ENCODE measurements at places on chromosomes 6 and 20.

- DNase-seq = no peak
- no peak overlapping the region for H3K4me3 ChIP-seq
- peaks cover 29% of the 10 kb centered on the region for H3K4me1 ChIP-seq
- H3K27me3 ChIP-seq = no peaks in the 10 kb centered on the region
- peaks cover 35% of the 10 kb centered on the region for H3K36me3 ChIP-seq
Measured at GRCh38 chr20:32370897-32371296, 12.8 kb downstream of the ASXL1 start.

GRCh38 chr6:20409427-20409971 lies 7.8 kb downstream of the E2F3 start:
- peak overlapping the region; percentile 79 for H3K4me3 ChIP-seq
- H3K27me3 ChIP-seq = no peaks in the 10 kb centered on the region
- peaks cover 49% of the 10 kb centered on the region for H3K36me3 ChIP-seq
- peaks cover 71% of the 10 kb centered on the region for H3K4me1 ChIP-seq

DNA sequence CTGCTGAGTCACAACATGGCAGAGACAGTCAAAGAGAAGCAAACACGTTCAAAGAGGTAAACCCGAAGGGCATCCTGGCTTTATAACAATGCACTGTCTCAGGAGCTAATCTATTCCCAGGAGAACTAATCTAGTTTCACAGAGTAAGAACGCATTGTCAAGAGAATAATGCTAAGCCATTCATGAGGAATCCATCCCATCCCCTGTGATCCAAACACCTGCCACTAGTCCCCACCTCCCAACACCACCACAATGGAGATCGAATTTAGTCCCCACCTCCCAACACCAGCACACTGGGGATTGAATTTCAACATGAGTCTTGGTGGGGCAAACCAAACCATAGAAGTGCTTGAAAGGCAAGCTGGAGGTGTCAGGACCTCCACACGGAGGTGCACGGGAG lies 231.5 kb upstream of the ID4 start:
- no peaks in the 10 kb centered on the region for H3K36me3 ChIP-seq
- no peak for DNase-seq
- no peaks in the 10 kb centered on the region for H3K4me1 ChIP-seq

GRCh38 chr20:3887876-3888620 lies 1.1 kb upstream of the PANK2 start:
- H3K36me3 ChIP-seq = peaks cover 49% of the 10 kb centered on the region
- peaks cover 35% of the 10 kb centered on the region for H3K4me1 ChIP-seq
- peak overlapping the region; percentile 94 for H3K4me3 ChIP-seq
- no peaks in the 10 kb centered on the region for H3K27me3 ChIP-seq
- H3K27ac ChIP-seq = peak overlapping the region; percentile 89

GRCh38 chr6:161489626-161490306 lies 215.9 kb upstream of the AGPAT4 start:
- H3K4me1 ChIP-seq = no peaks in the 10 kb centered on the region

- DNase-seq = no peak
- no peak overlapping the region for H3K4me3 ChIP-seq
- H3K27ac ChIP-seq = no peak overlapping the region
- H3K27me3 ChIP-seq = peaks cover 3% of the 10 kb centered on the region
Measured at GRCh38 chr20:57030611-57031600, 235.5 kb downstream of the BMP7 start.

DNA sequence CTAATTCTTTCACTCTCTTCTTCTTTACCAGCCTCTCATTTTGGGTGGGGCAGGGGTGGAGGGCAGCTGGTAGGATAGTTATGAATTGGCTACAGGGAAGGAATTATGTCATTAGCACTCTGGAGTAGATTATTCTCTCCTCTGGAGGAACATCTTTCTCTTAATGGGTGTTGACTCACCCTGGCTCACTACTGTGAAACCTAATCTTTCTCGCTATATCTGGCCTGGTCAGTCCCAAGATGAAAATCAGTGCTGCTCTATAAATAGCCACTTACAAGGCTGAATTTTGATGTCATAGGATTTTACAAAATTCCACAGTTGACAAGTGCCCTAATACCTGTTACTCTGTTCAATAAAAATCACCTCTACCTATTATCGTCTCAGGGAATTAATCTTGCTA lies 151.3 kb downstream of the COL9A1 start:
- H3K27me3 ChIP-seq = no peaks in the 10 kb centered on the region
- no peaks in the 10 kb centered on the region for H3K4me1 ChIP-seq
- no peaks in the 10 kb centered on the region for H3K36me3 ChIP-seq
- no peak overlapping the region for H3K4me3 ChIP-seq
- H3K27ac ChIP-seq = no peak overlapping the region

- H3K27ac ChIP-seq = no peak overlapping the region
- H3K4me3 ChIP-seq = no peak overlapping the region
- DNase-seq = no peak
- H3K36me3 ChIP-seq = peaks cover 30% of the 10 kb centered on the region
- H3K27me3 ChIP-seq = no peaks in the 10 kb centered on the region
Measured at GRCh38 chr6:136146130-136146529, 104.0 kb downstream of the MTFR2 start.

All from T-helper 2 cell treated with Interferon-gamma antibody and Interleukin-4, amounts not matched to agents 5 μg/mL and 100 μg/mL, for 36 hours (primary cell).